ENCODE measurements at places on chromosomes 16 and 17.

DNA sequence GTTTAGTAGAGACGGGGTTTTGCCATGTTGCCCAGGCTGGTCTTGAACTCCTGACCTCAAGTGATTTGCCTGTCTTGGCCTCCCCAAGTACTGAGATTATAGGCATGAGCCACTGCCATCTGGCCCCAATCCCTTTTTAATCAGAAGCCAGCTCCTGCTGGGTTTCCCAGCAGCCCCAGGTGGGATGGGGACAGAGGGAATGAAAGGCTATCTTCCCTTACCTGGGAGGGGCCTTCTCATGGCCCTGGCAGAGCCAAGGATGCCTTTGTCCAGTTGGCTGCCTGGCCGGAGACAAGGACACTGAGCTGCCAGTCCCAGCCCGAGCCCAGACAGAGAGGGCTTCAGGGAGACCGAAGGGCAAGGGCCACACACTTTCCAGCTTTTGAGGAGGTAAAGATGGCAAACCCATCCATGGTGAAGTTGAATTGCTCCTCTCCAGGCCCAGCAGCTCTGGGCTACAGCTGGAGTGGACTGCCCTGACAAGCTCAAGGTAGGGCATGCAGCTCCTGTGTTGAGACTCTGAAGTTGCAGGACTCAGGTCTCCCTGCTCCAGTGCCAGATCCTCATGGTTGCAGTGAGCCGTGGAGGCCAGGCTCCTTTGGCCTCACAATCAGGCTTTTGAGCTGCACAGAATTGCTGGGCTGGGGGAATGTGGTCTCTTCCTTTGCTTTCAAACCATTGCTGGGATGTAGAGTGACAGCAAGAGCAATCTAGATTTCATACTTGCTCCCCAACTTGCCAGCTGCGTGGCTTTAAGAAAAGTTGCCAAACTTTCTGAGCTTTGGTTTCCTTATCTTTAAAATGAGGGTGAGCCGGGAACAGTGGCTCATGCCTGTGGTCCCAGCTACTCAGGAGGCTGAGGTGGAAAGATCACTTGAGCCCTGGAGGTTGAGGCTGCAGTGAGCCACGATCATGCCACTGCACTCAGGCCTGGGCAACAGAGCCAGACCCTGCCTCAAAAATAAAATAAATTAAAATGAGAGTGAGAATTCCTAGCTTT is 44.5 kb upstream of the IL34 start:
- DNase-seq = no peak

DNA sequence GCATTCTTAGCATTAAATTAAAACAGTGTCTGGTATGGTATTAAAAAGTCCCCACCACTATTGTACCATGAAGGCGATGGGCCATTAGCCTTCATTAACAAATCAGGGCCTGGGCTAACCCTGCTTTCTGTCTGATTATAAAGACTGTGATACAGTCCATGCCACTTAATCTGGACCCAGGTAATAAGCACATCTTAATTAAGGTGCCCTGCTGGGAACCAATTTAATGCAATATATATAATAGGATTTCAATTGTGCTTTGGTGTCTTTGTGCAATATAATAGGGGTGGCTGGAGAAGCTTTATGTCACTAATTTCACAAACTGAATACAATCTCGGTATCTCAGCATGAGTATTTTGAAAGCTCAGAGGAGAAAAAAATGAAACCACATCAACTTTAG is 64.4 kb upstream of the CDH8 start:
- no peak for DNase-seq

DNA sequence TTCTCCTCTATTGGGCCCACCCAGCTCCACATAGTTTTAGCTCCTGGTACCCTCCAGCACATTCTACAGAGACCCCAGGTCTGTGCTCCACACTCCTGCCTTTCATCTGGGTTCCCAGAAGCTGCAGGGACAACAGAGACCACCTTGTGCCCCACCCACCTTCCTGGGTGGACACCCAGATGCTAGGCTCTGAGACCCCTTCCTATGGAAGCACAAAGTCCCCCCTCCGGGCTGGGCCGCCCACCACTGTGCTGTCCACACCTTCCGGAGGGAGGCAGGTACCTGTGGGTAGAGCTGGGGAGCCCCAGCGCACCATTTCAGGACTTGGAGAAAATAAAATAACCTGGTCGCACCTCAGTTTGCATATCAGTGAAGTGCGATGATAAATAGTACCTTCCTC is 224.9 kb upstream of the FOXF1 start:
- no peak for DNase-seq

DNA sequence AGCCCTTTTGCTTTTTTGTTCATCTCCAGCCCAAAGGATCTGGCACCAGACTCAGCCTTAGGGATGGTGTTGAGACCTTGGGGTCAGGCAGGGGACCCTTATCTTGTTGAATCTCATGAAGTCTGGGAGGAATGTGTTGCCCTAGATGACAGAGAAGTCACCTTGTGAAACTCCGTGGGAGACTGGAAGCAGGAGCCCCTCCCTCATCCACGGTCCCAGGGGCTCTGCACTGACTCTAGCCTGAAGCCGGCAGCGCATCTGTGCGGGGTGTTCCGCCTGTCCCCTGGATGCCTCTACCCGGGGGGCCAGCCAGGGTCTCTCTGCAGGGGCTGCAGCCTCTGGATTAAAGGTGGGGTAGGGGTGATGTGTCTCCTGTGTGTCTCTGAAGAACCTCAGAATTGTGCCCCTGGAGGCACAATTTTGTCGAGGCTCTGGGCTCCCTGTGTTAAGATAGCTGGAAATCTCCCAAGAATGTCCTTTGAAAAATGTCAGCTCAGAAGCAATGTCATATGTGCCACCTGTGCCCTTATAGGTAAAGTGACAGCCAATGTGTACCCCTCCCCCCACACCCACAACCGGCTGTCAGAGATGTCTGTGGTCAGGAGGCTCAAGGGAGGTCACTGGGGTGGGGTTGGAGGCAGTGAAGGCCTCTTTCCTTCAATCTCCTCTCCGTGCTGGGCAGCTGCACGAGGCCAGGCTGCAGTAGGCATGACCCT is 32.1 kb upstream of the CDC42EP4 start:
- no peak for DNase-seq

DNA sequence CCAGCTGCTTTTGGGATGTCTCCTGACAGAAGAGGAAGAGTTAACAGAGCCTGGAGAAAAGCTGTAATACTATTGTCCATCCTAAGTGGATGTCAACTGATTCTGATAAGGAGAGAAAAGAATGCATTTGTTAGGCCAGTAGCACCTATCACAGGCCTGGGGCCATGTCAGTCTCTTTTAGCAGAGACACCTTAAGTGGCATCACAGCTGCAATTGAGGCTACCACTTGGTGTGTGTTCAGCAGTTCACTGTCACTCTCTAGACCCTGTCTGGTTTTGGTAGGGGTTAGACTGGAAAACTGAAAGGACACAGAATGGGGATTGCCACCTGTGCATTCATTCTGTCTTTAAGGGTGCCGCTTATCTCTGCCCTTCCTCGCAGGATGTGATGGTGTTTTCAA is 42.0 kb downstream of the PSMD12 start:
- no peak for DNase-seq

- DNase-seq = peak; percentile 23
Measured at GRCh38 chr17:32912218-32912897, 15.6 kb upstream of the TMEM98 start.

- DNase-seq = peak; percentile 87
Measured at GRCh38 chr17:7857713-7858521, at the start of gene CYB5D1. CYB5D1 (plus strand) TSS chr17:7858003; CDS start chr17:7858135, 132 bp downstream.

DNA sequence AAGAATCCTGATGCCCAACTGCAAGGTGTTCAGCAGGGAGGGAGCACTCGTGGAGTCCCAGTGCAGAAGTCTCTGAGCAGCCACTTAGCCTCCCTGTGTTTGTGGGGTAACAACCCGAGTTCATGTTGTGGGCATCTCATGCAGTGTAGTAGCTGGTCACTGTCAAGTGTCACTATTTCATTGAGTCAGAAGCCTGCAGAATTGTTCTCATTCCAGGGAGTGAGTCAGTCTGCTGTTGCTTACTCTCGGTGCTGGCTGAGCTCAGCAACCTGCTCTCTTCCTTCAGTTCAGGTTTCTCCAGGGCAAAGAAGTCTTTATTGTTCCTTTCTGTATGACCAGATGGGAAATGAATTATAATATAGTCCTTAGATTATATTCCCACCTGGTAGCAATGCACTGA is 24.1 kb downstream of the HMOX2 start:
- DNase-seq = no peak

DNA sequence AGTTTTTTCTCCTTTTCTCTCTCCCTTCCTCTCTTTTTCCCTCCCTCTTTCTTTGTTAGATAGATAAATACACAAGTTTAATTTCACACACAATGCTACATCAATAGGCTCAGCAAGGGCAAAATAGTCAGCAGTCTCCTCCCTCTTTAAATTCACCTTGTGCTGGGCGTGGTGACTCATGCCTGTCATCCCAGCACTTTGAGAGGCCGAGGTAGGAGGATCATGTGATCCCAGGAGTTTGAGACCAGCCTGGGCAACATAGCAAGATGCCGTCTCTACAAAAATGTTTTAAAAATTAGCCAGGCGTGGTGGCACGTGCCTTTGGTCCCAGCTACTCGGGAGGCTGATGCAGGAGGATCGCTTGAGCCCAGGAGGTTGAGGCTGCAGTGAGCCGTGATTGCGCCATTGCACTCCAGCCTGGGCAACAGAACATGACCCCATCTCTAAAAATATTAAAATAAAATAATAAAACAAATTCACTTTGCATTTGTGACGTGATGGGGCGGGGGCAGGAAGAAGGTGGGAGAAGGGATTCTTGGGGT is 27.4 kb downstream of the IL21R start:
- DNase-seq = no peak

- no peak for DNase-seq
Measured at GRCh38 chr17:66375121-66375520, 72.7 kb downstream of the PRKCA start.

- peak; percentile 2 for DNase-seq
Measured at GRCh38 chr17:55794725-55795482, 44.1 kb downstream of the PCTP start.

- no peak for DNase-seq
Measured at GRCh38 chr17:40563220-40564052, 1.8 kb downstream of the CCR7 start.

GRCh38 chr16:52544703-52545102 is 2.2 kb downstream of the TOX3 start:
- DNase-seq = no peak

DNA sequence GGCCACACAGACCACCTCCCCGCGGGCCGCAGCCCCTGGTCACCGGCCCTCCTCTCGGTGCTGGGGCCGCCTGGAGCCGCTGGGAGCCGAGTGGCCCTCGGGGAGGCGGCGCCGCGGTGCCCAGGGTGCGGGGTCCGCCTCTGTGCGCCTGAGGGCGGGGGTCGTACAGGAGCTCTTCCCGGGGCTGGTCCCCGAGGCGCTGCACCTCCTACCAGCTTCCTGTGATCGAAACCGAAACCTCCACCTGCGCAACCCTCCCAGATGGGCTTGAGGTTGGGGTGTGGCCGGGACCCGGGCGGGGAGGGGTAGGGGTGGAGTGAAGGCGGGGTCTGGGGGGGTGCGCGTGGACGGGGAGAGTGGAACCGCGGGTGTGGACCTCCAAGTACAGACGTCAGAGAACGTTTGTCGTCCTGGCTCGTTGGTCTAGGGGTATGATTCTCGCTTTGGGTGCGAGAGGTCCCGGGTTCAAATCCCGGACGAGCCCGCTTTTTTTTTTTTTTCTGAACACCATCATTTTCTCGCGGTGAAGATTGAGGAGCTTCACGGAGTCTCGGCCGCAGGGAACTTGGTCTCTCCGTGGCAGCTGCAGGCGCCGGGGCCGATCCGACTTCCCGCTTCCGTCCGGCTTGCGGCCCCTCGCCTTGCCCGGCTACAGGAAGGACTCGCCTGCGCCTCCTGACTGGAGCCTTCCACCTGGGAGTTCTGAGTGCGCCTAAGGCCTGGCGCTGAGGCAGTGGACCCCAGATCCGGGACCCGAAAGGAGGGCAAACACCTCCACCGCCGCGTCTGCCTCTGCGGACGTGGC is 23.9 kb downstream of the ZNF213 start:
- DNase-seq = peak; percentile 53

DNA sequence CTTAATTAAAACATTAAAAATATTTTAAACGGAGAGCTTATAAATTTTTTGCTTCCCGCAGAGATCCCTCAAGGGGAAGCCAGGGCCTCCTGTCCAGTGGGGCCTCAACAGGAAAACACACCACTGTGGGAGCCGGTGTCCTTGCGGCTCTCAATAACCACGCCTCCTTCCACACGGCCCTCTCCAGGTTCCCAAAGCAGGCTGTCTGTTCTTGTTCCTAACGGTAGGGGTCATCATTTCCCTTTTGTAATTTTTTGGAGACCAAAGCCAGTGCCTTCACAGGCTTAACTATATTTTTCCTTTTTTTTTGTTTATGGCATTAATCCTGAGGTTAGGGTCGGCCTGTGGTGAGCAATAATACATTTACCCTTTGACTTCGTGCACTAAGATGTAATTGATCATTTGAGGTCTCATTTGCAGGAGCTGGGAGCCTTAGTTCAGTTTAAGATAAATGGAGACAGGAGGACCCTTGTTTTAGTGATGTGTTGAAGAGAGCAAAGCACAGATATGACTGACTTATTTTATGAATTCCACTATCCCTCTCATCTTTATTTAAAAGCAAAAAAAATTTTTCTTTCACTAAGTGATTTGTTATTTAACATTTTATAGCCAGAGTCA is 77.5 kb upstream of the N4BP1 start:
- peak; percentile 40 for DNase-seq

GRCh38 chr17:62995377-62995885 is 29.4 kb downstream of the TANC2 start:
- DNase-seq = no peak

DNA sequence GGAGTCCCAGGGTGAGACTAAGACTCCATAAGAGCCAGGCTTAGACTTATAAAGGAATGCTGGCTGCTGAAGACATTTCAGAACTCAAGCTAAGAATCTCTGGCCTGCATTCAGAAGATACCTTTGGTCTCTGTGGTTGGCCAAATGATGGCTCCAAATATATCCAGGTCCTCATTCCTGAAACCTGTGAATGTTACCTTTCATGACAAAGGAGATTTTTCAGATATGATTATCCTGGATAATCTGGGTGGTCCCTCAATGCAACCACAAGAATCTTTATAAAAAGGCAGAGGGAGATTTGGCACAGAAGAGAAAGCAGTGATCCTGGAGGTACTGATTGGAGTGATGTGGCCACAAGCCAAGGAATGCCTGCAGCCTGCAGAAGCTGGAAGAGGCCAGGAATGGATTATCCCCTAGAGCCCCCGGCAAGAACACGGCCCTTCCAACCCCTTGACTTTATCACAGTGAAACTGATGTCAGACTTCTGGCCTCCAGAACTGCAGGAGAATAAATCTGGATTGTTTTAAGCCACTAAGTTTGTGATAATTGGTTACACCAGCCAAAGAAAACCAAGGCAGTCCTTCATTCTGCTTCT is 253.3 kb downstream of the SLC39A11 start:
- no peak for DNase-seq

DNA sequence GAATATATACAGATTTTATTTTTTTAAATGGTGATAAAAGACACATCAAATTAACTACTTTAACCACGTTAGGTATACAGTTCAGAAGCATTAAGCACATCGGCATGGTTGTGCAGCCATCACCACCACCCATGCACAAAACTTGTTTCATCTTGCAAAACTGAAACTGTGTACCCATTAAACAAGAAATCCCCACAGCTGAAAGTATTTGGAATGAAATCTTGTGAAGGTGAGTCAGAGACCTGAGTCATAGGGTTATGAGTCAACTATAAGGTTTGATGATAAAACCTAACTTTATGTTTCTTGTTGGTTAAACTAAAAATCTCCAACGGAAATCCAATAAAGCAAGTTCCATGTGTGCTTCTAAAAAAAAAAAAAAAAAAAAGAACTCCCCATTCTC is 561.6 kb upstream of the PSMD7 start:
- no peak for DNase-seq

Data from NCI-H187 (cell line).